Stimulated activated CD8-positive, alpha-beta memory T cell treated with anti-CD3 and anti-CD28 coated beads, Interleukin-4, amount 100 ng/mL, for 1 hour (primary cell): ENCODE measurements at places on chromosomes 5 and 9.

DNA sequence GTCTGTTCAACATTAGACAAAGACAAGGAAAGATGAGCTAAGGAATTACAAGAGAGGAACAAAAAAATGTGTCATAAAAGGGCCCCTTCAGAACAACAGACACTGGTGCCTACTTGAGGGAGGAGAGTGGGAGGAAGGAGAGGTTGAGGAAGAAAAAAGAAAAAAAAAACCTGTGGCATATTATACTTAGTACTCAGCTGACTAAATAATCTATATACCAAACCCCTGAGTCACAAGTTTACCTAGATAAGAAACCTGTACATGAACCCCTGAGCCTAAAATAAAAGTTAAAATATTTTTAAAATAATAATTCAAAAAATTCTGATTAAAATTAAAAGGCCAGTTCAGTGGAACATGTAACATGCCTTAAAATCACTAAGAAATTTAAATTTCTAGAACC is 107.3 kb downstream of the MTREX start:
- DNase-seq, result no peak

- DNase-seq, result no peak
Observed at GRCh38 chr5:1565737-1566734, 42.3 kb upstream of the LPCAT1 start.

DNA sequence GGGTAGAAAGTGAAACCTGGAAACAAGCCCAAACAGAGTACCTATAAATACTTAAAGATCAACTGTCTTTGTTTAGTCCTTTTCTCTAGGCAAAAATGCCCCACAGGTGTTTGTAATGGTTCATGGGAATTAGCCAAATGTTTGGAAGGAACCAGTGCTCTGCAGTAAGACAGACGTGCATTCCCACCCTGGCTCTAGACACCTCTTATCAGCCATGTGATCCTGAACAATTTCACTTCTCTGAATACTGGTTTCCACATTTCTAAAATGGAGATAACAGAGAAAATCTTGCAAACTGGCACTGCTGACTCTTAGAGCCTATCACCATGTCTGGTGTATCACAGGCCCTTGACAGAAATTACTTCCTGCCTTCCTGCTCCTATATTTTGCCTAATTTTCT is 30.0 kb downstream of the GLIS3 start:
- no peak for DNase-seq

DNA sequence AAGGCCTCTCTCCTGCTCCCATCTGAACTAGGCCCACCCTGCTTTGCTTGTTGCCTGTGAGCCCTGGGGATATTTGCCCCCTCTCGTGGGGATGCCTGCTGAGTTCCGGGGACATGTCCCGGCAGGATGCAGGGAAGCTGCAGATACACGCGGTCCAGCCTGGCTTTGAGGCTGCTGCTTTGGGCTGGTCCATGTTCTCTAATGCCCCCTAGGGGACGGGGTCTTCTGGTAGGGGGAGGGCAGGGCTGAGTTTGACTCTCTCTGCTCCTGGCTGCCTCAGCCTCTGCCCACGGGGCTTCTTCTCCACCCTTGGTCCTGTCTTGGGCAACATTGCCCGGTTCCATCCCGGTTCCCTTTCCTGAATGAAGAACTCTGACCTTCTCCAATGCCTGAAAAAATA is 84.9 kb upstream of the ASS1 start:
- DNase-seq, result no peak

GRCh38 chr5:127746756-127747155 is 43.6 kb downstream of the CCDC192 start:
- no peak for DNase-seq

DNA sequence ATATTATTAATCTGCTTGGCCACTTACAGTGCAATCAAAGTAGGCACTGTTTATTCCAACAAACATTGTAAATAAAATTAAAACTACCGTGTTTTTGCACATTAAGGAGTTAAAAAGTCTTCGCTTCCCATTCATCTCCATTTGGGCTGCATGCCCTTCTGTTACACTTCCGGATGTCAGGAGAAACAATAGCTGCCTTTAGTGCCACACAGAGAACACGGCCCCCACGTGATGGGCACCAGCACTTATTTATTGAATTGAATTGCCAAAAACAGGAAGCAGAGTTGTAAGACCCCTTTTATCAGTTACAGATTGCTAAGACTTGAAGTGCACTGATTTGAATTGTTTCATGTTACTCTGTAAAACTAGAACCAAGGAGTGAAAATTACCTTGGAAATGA is 80.4 kb downstream of the LHFPL2 start:
- no peak for DNase-seq

- DNase-seq, result no peak
Observed at GRCh38 chr5:17918373-17919104, 284.3 kb downstream of the TAF11L14 start.

- no peak for DNase-seq
Observed at GRCh38 chr5:132501961-132502931, 11.7 kb upstream of the IRF1 start.

GRCh38 chr9:21320465-21320864 is 14.7 kb downstream of the KLHL9 start:
- DNase-seq, result no peak

GRCh38 chr9:7177383-7177782 is 419.6 kb downstream of the KDM4C start:
- DNase-seq, result no peak

GRCh38 chr9:36932198-36932597 is 101.9 kb downstream of the PAX5 start:
- DNase-seq, result no peak

DNA sequence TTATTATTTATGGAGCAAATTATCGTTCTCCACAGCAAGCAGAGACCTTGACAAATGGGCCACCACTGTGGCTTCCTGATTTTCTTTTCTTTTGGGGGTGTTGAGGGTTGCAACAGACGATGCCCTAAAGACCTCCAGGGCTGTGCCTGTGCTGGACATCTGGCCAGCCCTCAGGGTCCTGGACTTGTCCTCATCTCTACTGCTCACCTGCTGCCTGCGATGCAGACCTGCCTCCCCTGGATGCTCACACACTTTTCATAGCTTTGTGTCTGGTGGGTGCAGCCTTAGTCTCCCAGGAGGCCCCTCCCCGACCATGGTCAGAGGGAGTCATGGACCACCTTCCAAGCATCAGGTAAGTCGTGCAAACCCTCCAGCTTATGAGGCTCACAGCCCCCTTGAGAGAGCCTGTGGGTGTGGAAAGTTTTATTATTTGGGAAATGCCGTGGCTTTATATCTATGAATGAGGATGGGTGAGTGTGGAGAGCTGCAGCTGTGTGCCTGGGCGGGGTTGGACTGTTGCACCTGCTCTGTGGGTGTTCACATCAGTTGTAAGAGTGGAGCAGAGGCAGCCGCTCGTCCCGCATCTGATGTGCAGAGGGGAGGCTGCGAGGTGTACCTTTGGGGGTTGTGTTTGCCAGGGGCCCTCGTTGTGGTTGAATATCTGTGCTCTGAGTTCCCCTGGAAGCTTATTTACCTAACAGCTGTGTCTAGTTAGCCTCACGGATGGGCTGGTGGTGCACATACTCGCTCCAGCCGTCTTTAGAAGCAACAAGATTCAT is 126.3 kb upstream of the IRX4 start:
- DNase-seq, result no peak

DNA sequence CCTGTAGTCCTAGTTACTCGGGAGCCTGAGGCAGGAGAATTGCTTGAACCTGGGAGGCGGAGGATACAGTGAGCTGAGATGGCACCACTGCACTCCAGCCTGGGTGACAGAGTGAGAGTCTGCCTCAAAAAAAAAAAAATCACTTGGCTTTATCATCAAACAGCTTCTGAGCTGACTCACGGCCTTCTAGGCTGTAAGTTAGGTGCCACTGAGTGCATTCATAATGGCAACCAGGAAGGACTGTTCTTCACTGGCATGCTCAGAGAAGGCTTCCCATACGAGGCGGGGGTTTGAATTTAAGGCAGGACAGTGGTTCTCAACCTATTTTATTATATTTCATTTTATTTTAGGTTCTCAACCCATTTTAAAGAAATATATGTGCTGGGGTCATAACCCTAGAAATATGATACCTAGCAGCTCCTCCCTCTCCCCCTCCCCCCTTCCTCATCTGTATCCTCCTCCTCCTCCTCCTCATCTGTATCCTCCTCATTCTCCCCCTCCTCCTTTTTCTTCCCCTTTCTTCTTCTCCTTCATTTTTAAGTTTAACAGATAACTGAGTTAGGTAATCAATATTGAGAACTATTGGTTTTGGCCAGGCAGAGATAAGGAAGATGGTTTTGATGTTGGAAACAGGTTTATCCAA is 19.0 kb upstream of the LHFPL2 start:
- DNase-seq, result no peak
